ENCODE measurements at places on chromosomes 7 and 10.

DNA sequence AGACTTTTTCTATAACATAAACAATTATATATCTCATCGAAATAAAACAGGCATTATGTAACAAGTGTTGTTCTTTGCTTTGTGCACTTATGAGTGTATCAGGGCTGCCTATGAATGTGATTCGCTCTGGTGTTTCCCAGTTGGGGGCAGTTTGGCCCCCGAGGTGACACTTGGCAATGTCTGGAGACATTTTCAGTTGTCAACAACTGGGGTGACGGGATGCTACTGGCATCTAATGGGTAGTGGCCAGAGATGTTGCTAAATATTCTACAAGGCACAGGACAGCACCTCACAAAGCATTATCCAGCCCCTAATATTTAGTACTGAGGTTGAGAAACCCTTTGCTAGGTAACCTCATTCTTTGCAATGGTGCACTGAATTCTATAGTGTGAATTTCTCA is 83.3 kb downstream of the PLCE1 start:
- no peak for DNase-seq

DNA sequence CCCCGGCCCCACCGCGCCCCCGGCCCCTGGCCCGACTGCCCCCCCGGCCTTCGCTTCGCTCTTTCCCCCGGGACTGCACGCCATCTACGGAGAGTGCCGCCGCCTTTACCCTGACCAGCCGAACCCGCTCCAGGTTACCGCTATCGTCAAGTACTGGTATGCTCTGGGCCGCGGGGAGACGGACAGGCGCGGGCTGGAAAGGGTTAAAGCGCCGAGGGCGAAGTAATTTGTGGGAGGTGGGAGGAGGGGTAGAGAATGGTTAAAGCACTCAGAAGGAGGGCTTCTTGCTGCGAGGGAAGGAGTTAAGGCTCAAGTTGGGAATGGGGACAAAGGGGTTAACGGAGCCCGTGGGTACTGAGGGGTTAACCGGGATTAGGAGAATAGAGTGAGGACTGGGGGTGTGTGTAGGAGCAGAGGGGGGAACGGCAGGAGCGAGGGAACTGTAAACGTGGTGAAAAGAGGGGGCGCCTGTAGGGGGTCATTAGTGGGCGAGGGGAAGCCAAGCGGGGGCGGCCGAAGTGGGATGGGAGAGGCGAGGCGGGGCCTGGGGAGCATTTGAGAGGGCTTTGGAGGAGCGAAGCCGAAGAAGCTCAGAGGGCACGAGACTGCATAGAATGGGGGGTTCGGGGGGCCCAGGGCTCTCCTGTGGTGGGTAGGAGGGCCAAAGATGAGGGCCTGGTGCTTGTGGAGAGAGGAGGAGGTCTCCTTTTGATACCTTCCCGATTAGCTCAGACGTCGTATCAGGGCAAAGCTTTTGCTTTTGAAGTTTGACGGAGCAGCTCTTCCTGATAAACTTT is 605 bp downstream of the SUFU start:
- DNase-seq: peak; percentile 58

DNA sequence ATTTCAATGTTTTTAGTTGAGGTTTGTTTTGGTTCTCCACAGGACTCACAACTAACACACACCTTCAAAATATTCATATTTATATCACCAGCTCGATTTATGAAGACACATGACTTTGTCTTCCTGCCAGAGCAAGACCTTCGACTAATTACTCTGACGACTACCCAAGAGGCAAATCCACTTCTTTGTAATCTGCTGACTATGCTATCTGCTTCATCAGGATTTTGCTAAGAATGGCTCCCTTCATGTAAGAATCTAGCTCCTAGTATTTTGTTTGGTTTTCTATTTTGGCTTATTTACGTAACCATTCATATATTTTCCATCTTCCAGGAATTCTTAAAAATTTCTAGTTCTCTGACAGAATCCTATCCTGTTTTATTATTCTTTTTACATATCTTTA is 93.0 kb downstream of the BRAF start:
- no peak for DNase-seq

GRCh38 chr10:112809736-112810135 is 140.3 kb upstream of the TCF7L2 start:
- DNase-seq: no peak

DNA sequence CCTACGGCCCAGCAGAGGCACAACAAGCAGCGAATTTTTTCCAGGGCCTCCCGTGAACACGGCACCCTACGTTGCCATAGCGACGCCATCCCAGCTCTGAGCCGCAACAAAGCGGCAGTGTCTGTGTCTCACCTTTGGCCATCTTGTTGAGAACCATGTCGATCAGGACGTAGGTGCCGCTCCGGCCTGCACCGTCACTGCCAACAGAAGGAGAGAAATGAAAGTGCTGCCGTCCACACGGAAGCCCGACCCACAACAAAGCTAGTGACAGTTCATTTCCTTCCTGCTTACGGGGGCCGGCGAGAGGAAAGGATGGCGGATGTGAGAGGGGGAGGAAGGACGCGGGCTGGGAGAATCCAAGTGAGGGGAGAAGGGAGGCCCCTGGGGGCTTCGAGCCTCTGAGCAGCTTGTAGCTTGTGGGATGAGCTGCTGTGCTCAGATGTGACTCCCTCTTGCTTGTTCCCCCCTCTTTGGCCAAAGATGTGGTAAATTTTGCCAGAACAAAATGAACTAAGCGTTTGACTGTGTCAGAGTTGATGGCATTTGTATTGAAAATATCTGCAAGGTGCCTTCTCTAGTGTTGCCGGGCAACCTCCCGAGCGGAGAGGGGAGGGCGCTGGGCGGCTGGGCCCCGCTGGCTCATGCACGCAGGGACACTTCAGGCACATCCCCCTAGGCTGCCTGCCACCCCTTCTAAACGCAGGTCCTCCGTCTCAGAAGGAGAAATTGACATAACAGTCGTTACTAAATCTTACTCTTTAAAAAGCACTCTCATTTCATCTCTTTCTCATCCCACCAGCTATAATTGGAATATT is 232.2 kb downstream of the DNAJB6 start:
- peak; percentile 35 for DNase-seq

DNA sequence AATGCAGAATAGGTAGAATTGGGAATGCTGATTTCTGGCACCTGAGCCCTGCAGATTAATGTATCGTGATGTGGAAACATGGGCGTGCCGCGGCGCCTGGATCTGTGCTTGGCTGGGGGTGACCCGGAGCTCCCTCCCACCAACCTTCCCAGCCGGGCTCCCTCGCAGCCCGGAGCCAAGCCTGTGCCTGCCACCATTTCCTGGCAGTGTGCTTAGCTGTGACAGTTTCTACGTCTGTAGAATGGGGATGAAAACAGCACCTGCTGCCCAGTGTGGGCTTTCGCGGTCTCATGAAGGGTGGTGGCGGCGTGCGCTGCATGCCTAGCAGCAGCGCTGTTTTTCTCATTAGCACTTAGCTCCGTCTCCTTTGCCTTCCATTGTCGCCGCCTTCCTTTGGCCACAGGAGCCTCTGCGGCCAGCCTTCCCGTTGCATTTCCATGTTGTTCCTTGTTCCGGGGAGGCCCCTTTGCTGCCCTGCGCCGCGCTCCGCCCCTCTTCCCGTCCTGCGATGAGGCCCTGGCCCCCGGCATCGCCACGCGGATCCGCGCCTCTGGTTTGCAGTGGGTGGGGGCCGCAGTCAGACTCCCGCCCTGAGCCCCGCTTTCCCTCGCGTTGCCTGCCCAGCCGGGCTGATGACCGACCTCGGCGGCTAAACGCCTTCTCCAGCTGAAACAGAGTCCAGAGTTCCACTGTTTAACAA is 84.2 kb downstream of the CUL1 start:
- DNase-seq: no peak

DNA sequence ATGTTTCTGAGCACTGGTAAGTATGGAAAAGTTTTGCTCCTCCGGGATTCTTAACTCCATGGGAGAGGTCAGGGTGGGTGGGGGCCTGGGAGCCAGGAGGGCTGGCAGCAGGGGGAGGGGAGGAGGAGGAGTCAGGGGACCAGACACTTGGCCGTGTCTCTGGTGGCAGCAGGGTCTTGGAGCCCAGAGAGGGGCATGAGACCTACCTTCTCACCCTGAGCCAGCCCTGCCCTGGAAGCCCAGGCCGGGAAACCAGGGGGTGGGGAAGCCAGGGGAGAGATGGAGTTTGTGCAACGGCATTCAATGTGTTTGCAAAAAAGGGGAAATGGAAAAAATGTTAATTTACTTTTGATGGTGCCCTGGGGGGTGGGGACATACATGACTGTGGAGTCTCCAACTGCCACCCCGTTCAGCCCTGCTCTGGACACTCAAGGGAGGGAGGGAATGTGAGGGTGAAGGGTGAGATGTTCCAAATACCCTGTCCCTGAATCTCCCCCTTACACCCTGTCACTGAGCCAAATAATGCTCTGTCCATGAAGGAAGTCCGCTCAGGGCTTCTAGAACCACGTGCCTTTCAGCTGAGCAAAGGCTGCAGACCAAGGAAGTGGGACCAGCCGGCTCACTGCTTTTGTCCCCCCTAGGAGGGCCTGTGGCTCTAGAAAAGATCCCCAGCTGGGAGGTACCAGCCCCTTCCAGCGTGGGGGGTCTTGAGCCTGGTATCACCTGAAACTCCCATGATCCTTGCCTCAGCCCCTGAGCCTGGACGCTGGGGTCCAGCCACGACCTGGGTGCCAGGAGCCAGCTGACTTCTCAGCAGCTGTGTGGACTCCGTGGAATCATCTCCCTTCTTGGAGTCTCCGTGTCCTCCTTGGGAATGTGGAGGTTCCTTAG is 48.3 kb downstream of the TMEM270 start:
- DNase-seq: no peak

DNA sequence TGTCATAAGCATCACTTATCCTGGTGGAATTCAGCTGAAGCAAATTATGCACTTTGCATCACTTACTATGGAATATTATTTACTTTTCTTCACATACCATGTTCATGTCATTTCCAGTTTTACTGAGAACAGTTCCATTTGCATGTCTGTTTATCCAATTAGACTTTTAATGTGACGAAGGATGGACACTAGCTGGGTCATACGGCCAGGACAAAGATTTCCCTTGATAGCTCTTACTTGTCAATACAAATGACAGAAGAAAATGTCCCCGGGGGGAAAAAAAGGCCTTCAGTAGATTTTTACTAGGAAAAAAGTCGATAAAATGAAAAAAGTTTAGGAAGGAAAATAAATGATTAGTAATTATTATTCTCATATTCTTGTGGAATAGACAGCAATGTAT is 106.6 kb downstream of the RAPGEF5 start:
- DNase-seq: no peak

DNA sequence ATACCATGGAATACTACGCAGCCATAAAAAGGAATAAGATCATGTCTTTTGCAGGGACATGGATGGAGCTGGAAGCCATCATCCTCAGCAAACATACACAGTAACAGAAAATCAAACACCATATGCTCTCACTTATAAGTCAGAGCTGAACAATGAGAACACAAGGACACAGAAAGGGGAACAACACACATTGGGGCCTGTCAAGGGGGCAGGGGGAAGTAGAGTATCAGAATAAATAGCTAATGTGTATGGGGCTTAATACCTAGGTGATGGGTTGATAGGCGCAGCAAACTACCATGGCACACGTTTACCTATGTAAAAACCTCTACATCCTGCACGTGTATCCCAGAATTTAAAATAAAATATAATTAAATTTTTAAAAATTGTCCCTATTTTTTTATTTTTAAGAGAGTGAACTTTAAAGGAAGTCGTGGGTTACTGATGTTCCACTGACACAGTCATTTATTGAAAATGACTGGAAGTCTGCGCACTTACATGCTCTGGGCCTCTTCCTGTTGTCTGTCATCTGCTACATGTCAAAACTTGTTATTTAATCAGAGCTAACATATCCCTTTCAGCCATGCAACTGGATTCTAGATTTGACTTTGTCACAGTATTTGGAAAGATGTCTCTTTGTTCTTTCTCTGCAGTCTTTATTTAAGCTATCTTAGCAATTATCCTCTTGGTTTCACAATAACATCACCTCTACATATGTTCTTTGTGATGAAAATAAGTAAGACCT is 73.7 kb upstream of the ABCB5 start:
- no peak for DNase-seq

DNA sequence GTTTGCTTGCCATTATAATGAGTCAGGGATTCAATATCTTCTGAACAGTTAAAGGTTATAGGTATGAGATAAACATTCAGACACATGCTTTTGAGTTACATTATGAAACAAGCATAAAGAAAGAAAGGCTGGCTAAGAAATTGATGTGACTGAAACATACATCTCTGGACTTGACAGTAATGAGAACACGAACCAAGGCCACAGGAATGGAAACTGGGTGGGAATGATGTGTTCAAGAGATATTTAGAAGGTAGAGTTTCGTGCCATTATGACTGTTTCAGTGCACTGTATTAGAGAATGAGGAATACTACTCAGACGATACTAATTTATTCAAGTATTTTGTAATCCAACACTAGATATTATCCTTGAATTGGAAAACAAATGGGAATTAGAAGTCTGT is 332.1 kb upstream of the MAGI2 start:
- no peak for DNase-seq

GRCh38 chr7:128318691-128319090 is 25.0 kb downstream of the RBM28 start:
- no peak for DNase-seq

DNA sequence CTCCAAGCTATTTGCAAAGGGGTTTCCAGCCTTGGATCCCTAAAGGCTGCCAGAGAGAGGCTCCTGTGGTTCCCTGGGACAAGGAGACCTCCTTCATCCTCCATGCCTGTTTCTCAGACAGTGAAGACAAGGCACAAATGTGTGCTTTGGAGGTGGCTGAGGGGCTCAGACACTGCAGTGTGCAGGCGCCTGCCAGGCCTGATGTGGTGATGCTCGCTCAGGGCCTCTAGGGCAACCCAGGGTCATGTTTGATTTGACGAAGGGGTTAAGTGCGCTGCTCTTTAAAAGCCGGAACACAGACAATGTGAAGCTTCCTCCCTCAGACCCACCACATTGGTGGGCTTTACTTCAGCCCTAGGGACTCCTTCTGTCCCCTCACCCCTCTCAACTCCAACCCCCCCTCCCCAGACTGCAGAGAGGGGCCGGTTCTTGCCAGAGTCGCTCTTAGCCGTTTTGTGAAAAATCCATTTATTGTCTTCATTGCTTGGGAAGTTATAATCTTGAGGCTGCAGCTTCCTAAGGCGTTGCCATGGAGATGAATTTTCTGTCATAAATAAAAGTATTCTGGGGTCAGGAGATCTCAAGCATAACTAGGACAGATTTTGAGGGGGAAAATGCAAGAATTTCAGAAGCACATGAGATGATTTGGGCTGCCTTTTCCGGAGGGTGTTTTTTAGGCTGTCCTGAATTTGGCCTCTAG is 35.8 kb downstream of the PDGFA start:
- no peak for DNase-seq

GRCh38 chr7:4129481-4130122 is 552.5 kb upstream of the FOXK1 start:
- no peak for DNase-seq

GRCh38 chr7:72267291-72267800 is 144.8 kb downstream of the CALN1 start:
- DNase-seq: no peak

- DNase-seq: peak; percentile 44
Observed at GRCh38 chr7:35906191-35906908, 105.5 kb downstream of the SEPTIN7 start.

- DNase-seq: no peak
Observed at GRCh38 chr10:96327462-96327861, 23.2 kb downstream of the DNTT start.

- DNase-seq: no peak
Observed at GRCh38 chr7:33922820-33923219, 17.5 kb downstream of the BMPER start.

Measured in natural killer cell (primary cell).